Mammary epithelial cell (primary cell): ENCODE measurements at places on chromosomes 3 and 15. TPM values are rescaled to one million over a fixed set of nuclear protein-coding genes. Genes with fewer than 3 reads are reported as not detected.

DNA sequence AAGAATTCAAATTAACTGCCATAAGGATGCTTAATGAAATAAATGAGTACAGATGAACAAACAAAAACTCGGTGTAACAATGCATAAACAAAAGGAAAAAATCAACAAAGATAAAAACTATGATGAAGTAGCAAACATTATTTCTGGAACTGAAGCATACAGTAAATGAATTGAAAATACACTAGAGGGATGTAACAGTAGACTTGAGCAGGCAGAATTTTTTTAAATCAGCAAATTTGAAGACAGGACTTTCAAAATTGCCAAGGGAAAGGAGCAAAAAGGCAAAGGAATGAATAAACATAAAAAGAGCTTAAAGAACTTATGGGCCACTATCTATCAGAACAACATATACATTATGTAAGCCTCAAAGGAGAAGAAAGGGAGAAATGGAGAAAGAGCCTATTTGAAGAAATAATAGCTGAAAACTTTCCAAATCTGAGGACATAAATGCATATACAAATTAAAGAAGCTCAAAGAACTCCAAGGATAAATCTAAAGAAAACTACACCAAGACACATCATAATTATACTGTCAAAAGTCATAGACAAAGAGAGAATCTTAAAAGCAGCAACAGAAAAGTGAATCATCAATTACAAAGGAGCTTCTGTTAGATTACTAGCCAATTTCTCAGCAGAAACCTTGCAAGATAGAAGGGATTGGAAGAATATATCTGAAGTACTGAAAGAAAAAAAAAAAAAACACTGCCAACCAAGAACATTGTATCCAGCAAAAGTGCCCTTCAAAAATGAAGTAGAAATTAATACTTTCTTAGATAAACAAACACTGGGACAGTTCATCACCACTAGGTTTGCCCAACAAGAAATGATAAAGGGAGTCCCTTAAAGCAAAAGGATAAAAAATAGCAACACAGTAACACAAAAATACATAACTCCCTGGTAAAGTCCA is 15.5 kb downstream of the TOP2B start:
- DNase-seq: peak; percentile 32

DNA sequence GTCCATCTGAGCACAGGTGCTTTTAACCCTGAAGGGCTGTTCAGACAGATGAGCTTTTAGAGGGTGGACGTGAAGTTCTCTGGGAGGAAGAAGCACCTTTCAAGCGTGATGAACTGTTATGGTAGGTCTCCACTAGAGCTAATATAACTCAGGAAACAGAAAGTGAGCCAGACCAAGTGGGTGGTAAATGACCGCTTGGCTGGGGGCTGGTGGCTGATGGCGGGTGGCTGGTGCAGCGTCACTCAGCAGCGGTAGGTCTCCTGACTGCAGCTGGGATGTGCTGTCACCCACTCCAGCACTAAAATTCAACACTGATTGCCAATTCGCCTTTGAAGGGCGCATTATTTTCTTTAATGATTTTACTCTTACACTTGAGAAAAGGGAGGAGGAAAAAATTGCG is 31.2 kb upstream of the LACTB start:
- DNase-seq: no peak

- peak; percentile 12 for DNase-seq
These were observed 223.8 kb downstream of the NTRK3 start for GRCh38 chr15:88032787-88033186.

GRCh38 chr3:155026999-155027591 is 53.0 kb upstream of the MME start:
- DNase-seq: no peak

DNA sequence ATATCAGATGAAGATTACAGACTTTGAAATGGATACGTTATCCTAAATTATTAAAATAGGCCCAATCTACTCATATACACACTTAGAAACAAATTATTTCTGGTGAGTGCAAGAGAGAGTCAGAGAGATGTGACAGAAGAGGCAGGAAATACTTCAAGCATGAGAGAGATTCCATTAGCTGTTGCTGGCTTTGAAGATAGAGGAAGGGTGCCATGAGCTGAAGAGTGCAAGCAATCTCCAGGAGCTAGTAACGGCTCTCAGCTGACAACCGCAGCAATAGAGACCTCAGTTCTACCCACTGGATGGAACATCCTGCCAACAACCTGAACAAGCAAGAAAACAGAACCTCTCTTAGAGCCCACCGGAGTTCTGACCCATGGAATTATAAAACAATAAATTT is 270.7 kb upstream of the SLITRK3 start:
- DNase-seq: no peak

GOLGA8J gene
- polyA plus RNA-seq: not detected
